ENCODE measurements at places on chromosomes 16 and 17.

GRCh38 chr17:57569021-57569420 is 176.1 kb downstream of the CCDC182 start:
- DNase-seq = peak; percentile 72

DNA sequence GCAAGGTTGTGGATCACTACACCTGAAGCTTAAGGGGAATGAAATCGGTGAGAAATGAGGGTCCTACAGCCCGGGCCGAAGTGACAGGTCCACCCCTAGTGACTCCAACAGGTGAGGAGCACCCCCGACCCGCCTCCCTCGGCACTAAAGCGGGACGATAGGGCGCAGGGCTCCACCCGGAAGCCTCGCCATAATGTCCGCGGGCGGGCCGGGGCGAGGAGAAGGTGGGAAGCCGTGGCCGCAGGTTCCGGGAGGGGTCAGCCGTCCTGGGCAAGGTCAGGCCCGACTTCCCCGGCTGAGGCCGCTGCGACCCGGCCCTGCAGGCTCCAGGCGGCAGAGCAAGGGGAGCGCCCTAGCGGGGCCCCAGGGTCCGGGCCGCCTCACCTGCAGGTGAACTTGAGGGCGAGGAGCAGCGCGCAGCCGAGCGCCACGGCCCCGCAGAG is 543 bp downstream of the TXNDC11 start:
- no peak for DNase-seq

DNA sequence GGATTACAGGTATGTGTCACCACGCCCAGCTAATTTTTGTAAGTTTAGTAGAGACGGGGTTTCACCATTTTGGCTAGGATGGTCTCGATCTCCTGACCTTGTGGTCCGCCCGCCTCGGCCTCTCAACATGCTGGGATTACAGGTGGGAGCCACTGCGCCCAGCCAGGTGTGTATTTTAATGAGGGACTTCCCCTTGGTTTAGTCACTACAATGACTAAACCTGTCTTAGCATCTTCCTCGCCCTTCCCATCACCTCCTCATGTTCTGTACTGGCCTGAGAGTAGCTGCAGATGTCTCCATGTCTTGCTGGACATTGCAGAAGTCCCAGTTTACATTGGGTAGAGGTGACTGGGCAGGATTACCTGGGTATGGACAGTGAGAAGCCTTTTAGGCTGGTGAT is 9.6 kb downstream of the SLC7A6 start:
- DNase-seq = no peak

DNA sequence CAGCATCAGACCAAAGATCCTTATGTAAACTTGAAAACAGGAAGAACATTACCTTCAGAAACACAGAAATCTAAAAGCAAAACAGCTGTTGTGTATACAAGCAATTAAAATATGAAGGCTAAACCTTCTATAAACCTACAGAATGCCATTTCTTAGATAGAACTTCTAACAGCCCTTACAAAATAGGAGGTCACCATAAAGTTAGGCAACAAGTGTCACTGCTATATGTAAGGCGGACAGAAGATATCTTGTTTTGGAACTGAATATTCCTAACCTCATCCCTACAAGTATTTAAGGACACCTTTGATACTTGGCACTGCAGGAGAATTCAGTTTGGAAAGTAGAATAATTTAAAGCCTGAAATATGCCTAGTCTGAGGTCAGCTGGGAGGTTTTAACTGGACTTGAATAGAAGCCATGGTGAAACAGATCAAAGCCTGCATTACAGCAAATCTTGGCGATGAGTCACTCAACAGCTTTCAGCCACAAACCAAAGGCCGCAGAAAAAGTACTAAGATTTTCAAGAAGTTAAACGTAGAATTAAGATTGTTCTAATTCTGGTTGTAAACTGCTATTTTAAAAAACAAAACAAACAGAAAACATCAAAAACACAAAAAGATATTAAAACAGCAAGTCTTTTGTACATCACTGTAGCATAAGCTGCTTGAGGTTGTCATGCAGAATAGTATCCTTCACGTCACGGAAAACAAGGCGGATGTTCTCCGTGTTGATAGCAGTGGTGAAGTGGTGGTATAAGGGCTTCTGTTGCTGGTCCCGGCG is 42.7 kb downstream of the GNA13 start:
- no peak for DNase-seq

GRCh38 chr17:9648521-9649110 is 3.3 kb downstream of the USP43 start:
- DNase-seq = no peak

- DNase-seq = no peak
Measured at GRCh38 chr16:84259691-84260090, 19.9 kb upstream of the KCNG4 start.

DNA sequence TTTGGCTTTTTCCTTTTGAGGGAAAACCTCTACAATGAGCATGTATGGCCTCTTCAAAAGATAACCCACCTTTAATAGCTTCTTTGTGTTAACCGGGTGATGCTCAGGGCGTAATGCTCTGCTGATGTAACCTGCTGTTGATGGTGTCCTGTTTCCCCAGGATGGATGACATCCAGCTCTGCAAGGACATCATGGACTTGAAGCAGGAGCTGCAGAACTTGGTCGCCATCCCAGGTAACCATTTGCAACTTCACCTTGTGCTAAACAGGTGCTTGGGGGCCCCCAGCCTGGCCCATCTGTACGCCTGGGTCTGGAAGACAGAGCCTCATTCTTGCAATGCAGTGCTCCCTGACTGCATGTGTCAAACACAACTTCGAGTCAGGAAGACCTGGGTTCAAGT is 75.1 kb downstream of the MARF1 start:
- DNase-seq = no peak

GRCh38 chr17:5610956-5611355 is 26.6 kb upstream of the NLRP1 start:
- no peak for DNase-seq

DNA sequence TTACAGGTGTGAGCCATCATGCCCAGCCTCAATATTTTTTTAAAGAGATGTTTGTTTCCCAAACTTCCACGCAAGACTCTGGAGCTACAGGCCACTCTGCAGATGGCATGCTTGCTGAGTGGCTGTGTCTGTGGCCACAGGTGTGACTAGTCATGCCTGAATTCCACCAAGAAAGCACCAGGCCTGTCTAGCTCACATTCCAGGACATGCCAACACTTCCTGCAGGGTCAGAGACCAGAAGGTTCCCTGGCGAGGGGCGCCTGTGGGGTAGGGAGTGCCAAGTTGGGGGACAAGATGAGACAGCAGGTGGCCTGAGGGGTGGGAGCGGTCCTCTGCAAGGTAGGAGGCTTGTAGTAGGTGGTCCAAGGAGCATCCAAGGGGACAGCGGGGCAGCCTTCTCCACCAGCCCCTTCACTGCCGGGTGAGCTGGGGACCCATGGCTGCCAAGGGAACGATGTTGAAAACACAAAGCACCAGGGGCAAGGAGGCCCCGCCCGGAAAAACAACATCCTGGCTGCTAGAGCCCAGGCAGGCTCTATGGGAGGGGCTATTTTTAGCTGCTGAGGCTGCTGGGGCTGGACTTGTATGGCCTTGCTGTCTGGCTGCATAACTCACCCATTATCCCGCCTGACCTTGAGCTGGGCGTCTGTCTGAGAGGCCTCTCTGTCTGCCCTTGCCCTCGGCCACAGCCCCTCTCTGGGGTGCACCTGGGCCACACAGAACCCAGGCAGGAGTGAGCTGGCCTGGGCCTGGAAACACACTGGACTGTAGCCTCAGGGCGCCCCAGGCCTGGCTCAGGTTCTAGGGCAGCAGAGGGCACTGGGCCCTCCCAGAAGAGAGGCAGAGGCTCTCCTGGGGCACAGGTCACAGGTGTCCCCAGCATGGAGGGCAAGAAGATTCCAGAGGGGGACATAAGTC is 5.7 kb downstream of the TRIM47 start:
- no peak for DNase-seq

DNA sequence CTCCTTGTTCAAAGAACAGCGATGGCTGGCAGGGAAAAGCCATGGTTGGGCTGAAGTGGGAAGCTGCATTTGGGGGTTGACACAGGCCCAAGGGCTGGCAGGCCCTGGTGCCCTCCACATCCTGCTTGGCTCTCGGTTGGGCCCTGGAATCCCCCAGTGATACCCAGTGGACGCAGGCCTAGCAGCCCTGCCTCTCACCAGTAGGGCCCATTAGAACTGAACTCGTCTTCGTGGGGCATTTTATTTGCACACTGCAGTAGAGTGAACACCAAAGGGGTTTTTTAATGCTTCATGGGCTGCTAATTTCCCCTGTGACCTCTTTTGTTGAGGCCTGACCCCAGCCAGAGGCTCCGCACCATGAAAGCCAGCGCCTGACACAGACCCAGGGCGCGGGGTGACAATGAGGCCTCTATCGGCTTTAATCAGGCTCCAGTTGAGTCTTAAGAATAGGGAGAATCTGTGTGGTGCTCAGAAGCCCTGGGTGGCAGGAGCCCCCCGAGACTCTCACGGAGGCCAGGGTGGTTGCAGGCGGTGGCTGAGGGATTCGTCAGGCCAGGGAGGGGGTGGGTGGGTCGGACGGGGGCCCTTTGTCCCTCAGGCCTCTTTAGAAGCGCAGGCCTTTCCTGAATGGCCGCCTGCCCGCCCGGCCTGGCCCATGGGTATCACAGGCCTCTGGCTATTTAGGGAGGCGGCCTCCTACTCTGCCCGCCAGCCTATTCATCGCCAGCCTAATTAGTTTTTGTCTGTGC is 199.3 kb downstream of the NTN1 start:
- no peak for DNase-seq

GRCh38 chr17:43341715-43342588 is 56.8 kb upstream of the ARL4D start:
- DNase-seq = no peak

DNA sequence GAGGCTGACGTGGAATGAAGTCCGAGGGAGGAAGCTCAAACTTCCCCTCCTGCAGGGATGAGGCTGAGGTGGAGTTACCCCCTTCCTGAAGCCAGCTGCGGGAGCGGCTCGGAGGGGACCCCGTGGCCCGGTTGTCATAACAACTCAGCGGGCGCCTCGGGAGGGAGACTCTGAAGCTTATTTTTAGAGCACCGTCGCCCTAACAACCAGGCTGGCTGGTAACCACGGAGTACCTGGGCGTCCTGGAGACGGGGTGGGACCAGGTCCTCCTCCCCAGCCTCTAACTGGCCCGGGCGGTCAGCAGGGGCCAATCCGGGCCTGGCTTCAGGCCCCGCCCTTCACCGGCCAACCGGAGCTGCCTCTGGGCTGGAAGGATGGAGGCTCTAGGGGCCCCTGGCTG is 27.7 kb downstream of the NECAB2 start:
- DNase-seq = no peak

GRCh38 chr17:16639438-16639837 is 14.2 kb downstream of the ZNF624 start:
- no peak for DNase-seq

DNA sequence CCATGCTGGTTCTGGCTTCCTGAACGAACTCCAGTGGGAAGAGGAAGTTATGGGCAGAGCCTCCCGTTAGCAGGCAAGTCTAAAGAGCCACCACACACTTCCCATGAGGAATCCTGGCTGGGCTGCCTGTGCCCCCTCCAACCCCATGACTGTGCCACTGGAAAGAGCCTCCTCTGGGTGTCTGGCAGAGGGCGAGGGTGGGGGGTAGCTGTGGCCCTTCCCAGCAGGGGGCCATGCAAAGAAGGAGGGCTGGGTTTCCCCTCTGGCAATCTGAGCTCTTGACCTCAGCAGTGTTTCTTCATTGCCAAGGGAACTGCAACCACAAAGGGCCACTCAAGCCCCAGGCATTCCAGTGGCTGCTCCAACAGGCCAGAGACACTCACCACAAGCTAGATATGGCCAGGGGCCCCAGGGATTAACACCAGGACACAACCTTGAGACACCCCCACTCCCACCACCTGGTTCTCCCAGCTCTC is 1.7 kb upstream of the RRAD start:
- DNase-seq = no peak

GRCh38 chr17:31568539-31568938 is 177.1 kb downstream of the RAB11FIP4 start:
- DNase-seq = no peak

DNA sequence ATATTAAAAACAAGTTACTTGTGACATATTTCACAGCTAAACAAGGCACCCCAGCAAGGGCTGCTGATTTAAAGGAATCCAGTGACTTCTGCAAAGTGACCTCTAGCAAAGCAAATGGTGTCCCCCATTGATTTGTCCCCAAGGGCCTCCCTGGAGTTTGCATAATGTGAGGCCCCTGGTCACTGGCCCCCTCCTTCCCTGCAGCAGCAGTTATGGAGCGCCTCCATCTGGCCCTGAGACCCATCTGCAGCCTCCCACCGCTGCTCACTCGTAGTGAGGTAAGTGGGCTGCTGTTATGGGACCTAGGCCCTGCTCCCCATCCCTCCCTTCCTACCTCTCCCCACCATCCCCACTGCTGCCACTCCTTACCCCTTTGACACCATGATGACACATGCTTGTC is 19.6 kb upstream of the EEF2K start:
- no peak for DNase-seq

GRCh38 chr17:33421933-33422332 is 128.8 kb upstream of the ASIC2 start:
- no peak for DNase-seq

- DNase-seq = peak; percentile 36
Measured at GRCh38 chr16:13453938-13454553, 465.9 kb upstream of the ERCC4 start.

- DNase-seq = no peak
Measured at GRCh38 chr16:48318630-48319029, 66.6 kb downstream of the SIAH1 start.

GRCh38 chr16:74298104-74298503 is 1.5 kb downstream of the PSMD7 start:
- no peak for DNase-seq

DNA sequence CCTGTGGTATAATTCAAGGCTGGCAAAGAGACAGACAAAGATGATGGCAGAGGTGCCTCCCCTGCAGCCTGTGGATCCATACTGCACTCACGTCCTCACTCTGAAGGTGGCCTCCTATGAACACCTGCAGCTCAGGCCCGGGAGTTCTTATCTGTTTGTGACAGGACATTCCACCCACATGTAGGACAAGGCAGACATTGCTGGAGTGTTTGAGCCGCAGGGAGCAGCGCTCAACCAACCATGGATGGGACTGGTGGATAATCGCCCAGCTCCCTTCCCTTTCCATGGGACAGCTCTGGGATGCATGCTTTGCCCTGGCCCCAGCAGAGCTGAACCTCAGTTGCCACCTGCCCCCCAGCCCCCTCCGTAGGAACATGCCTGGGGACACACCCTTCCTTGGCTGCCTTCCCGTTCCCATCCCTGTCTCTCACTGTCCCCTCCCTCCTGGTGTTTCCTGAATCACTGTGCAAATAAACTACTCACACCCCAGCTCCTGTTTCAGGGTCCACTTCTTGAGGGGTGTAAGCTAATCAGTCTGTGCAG is 22.2 kb downstream of the ITPRIPL2 start:
- no peak for DNase-seq

Data from D341Med (cell line).